ENCODE measurements at places on chromosomes 7 and 10.

GRCh38 chr10:103811463-103811862 lies 43.9 kb downstream of the SH3PXD2A start:
- H3K4me3 ChIP-seq, result no peak overlapping the region
- H3K27ac ChIP-seq, result no peak overlapping the region
- H3K4me1 ChIP-seq, result no peaks in the 10 kb centered on the region
- H3K36me3 ChIP-seq, result no peaks in the 10 kb centered on the region

DNA sequence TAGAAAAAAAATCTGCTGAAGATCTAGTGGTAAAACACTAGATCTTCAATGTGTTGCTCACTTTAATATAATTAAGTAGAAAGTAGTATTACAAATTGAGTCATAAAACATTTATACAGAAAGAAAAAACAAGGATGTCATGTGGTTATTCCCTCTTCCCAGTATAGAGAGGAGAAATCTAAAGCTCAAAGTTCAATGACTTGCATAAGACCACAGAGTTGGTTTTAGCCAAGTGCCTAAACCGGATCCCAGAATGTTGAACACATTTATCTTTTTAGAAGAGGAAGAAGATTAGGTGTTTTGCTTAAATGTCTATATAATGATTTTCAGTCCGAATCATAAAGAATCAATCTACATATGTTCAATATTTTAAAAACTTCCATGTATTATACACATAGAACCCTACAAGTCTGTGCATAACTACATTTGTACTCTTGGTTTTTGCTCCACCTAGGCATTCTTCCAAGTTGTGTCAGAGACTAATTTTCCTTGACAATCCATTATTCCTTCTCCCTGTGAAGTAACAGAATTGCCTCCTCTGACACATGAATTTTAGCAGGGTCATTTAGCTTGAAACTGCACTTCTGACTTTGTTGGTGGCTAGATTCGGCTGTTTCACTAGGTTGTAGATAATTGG lies 389.2 kb downstream of the MAGI2 start:
- no peaks in the 10 kb centered on the region for H3K27me3 ChIP-seq
- no peaks in the 10 kb centered on the region for H3K4me1 ChIP-seq
- H3K27ac ChIP-seq, result no peak overlapping the region
- H3K4me3 ChIP-seq, result no peak overlapping the region
- H3K36me3 ChIP-seq, result no peaks in the 10 kb centered on the region
- no peak for DNase-seq

- peaks cover 53% of the 10 kb centered on the region for H3K27me3 ChIP-seq
- H3K27ac ChIP-seq, result no peak within 1 kb of the TSS
- peak within 1 kb of the TSS; percentile 85 for H3K4me3 ChIP-seq
- H3K36me3 ChIP-seq, result peaks cover 4% of the 10 kb centered on the region
- DNase-seq, result no peak
These were observed at the start of gene TMEM178B for GRCh38 chr7:141073641-141074161. TMEM178B (plus strand) TSS chr7:141074064.

GRCh38 chr10:78260141-78260540 lies 226.5 kb downstream of the RPS24 start:
- no peak overlapping the region for H3K27ac ChIP-seq
- no peaks in the 10 kb centered on the region for H3K27me3 ChIP-seq
- H3K36me3 ChIP-seq, result no peaks in the 10 kb centered on the region

- DNase-seq, result no peak
- no peaks in the 10 kb centered on the region for H3K27me3 ChIP-seq
- no peak overlapping the region for H3K4me3 ChIP-seq
- H3K36me3 ChIP-seq, result no peaks in the 10 kb centered on the region
- H3K27ac ChIP-seq, result no peak overlapping the region
- H3K4me1 ChIP-seq, result no peaks in the 10 kb centered on the region
These were observed 378.5 kb downstream of the CCSER2 start for GRCh38 chr10:84706875-84707274.

- no peak overlapping the region for H3K4me3 ChIP-seq
- no peak for DNase-seq
- no peaks in the 10 kb centered on the region for H3K4me1 ChIP-seq
- H3K27me3 ChIP-seq, result peaks cover 16% of the 10 kb centered on the region
- H3K27ac ChIP-seq, result no peak overlapping the region
These were observed 198.2 kb upstream of the FOXK1 start for GRCh38 chr7:4483851-4484250.

GRCh38 chr10:19658622-19659233 lies 157.5 kb upstream of the PLXDC2 start:
- no peaks in the 10 kb centered on the region for H3K4me1 ChIP-seq
- no peaks in the 10 kb centered on the region for H3K27me3 ChIP-seq
- H3K27ac ChIP-seq, result no peak overlapping the region
- DNase-seq, result no peak
- no peaks in the 10 kb centered on the region for H3K36me3 ChIP-seq

- H3K27me3 ChIP-seq, result no peaks in the 10 kb centered on the region
- peaks cover 6% of the 10 kb centered on the region for H3K36me3 ChIP-seq
- peak overlapping the region; percentile 99 for H3K27ac ChIP-seq
- H3K4me1 ChIP-seq, result peaks cover 55% of the 10 kb centered on the region
- no peak for DNase-seq
- peak overlapping the region; percentile 81 for H3K4me3 ChIP-seq
These were observed 67.6 kb downstream of the CREB3L2 start for GRCh38 chr7:137934176-137934826.

DNA sequence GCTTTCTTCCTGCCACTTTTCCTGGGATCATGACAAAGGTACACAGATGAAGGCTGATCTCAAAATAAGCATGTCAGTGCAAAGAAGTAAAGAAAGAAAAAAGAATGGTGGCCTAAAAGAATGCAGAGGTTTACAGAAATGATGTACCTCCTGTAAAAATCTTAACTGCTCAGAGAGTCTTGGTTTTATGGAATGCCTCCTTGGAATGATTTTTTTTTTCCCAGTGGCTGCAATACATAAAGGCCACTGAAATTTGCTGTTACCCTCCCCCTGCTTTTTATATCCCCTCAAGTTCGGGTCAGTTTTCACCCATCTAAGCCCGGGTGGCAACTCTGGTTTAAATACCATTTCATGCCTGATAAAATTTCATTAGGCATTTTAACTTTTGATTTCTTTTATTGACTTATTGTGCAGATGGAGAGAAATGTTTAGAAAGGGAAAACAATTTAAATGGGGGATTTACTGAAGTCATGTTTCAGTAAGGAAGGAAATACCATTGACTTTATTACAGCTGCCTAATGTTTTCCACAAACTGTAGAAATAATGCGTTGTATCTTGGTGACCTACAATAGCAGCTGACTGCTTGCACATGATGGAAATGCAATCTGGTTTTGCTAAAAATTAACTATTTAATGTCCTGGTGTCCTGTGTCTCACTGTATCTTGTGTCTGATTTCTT lies 102.5 kb downstream of the SAMD9 start:
- peaks cover 9% of the 10 kb centered on the region for H3K4me1 ChIP-seq
- no peak overlapping the region for H3K4me3 ChIP-seq

- no peak for DNase-seq
- H3K4me1 ChIP-seq, result no peaks in the 10 kb centered on the region
- H3K4me3 ChIP-seq, result no peak overlapping the region
These were observed 25.0 kb downstream of the ZDHHC6 start for GRCh38 chr10:112421731-112422130.

GRCh38 chr10:14032406-14032998 lies 298.2 kb downstream of the FRMD4A start:
- no peak overlapping the region for H3K27ac ChIP-seq
- H3K27me3 ChIP-seq, result peaks cover 49% of the 10 kb centered on the region
- no peak overlapping the region for H3K4me3 ChIP-seq
- no peaks in the 10 kb centered on the region for H3K36me3 ChIP-seq

GRCh38 chr7:126700807-126701604 lies 551.7 kb downstream of the GRM8 start:
- DNase-seq, result no peak
- no peaks in the 10 kb centered on the region for H3K36me3 ChIP-seq
- H3K4me1 ChIP-seq, result no peaks in the 10 kb centered on the region

GRCh38 chr7:11491811-11492210 lies 340.2 kb downstream of the THSD7A start:
- no peaks in the 10 kb centered on the region for H3K27me3 ChIP-seq
- no peak overlapping the region for H3K27ac ChIP-seq
- no peaks in the 10 kb centered on the region for H3K36me3 ChIP-seq
- no peaks in the 10 kb centered on the region for H3K4me1 ChIP-seq
- H3K4me3 ChIP-seq, result no peak overlapping the region

DNA sequence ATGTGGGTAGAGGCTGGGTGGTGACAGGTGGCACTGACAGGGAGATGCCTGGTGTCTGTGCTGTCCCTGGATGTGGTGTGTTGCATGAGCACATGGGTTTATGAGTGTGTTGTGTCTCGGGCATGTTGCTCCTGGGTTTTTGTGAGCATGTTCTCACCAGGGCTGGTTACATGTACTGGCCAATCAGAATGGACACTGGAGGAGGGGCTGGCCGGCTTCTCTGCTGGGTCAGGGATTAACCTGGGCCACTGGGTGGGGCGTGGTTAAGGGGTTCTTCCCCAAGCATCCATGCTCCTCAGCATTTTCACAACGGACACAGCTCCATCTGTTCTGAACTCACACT lies 20.8 kb upstream of the VOPP1 start:
- no peak overlapping the region for H3K4me3 ChIP-seq
- no peak overlapping the region for H3K27ac ChIP-seq
- no peaks in the 10 kb centered on the region for H3K36me3 ChIP-seq
- no peak for DNase-seq
- peaks cover 8% of the 10 kb centered on the region for H3K4me1 ChIP-seq

DNA sequence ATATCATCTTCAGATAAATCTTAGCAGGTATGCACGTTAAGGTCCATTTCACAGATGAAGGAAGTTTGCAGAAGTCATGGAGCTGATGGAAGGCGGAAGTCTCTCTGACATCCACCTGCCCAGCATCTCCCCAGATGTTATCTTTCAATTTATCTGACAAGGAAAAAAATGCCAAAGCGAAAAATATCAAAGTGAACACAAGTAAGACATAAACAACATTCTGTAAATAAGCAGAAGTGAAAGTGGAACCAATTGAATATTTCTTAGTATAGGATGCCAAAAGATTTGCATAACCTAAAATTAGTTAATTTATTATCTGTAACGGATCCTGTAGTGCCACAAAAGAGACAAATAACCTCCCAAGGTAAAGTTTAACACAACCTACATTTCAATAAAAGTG lies 73.6 kb upstream of the NEBL start:
- H3K4me3 ChIP-seq, result peak overlapping the region; percentile 65
- peaks cover 9% of the 10 kb centered on the region for H3K27me3 ChIP-seq
- H3K27ac ChIP-seq, result no peak overlapping the region
- no peaks in the 10 kb centered on the region for H3K36me3 ChIP-seq
- peaks cover 13% of the 10 kb centered on the region for H3K4me1 ChIP-seq
- DNase-seq, result no peak

DNA sequence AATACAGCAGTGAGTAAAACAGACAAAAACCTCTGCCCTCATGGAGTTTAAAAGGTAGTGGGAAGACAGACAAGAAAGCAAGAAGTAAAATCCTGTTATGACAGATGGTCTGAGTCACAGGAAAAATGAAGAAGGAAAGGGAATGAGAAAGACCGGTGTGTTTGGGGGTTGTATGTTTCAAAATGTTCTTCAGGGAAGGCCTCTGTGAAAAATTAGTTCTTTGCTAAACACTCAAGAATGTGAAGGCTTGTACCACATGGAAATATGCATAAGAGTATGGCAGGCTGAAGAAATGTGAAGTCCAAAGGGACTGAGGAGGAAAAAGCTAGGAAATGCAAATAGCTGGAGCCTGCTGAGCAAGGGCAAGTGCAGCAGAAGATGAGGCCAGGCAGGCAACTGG lies 315.9 kb upstream of the SEMA3A start:
- no peak for DNase-seq
- H3K4me1 ChIP-seq, result no peaks in the 10 kb centered on the region
- H3K4me3 ChIP-seq, result no peak overlapping the region

GRCh38 chr10:8026349-8027259 lies 27.9 kb upstream of the GATA3 start:
- H3K36me3 ChIP-seq, result no peaks in the 10 kb centered on the region
- H3K4me1 ChIP-seq, result no peaks in the 10 kb centered on the region
- peak overlapping the region; percentile 9 for H3K4me3 ChIP-seq
- DNase-seq, result no peak

GRCh38 chr10:35386594-35387174 lies 50.4 kb downstream of the CCNY start:
- H3K4me3 ChIP-seq, result no peak overlapping the region
- H3K27ac ChIP-seq, result peak overlapping the region; percentile 89
- no peaks in the 10 kb centered on the region for H3K27me3 ChIP-seq
- peaks cover 67% of the 10 kb centered on the region for H3K4me1 ChIP-seq
- no peak for DNase-seq

DNA sequence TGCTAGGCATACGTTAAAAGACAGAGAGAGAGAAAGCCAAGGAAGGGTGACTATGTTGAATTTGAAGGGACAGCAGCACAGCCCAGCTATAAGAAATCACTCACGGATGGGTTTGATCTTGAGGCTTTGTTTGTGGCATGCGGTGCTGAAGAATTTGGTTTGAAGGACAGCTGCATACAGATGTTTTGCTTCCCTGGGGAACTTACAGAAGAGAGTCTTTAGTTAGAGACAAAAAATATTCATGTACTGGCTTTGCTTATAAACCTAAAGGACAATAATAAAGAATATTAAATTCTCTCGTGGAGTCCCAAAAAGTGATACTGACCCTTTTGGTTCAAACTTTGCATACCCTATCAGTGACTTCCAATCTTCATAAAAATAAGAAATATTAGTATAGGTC lies 491.4 kb downstream of the NEBL start:
- H3K27ac ChIP-seq, result no peak overlapping the region
- H3K4me3 ChIP-seq, result no peak overlapping the region
- H3K4me1 ChIP-seq, result no peaks in the 10 kb centered on the region
- H3K36me3 ChIP-seq, result no peaks in the 10 kb centered on the region
- no peak for DNase-seq
- no peaks in the 10 kb centered on the region for H3K27me3 ChIP-seq

GRCh38 chr7:111525100-111525499 lies 37.2 kb downstream of the IMMP2L start:
- no peak overlapping the region for H3K27ac ChIP-seq
- H3K27me3 ChIP-seq, result no peaks in the 10 kb centered on the region
- peaks cover 34% of the 10 kb centered on the region for H3K4me1 ChIP-seq
- no peak for DNase-seq
- peaks cover 16% of the 10 kb centered on the region for H3K36me3 ChIP-seq

DNA sequence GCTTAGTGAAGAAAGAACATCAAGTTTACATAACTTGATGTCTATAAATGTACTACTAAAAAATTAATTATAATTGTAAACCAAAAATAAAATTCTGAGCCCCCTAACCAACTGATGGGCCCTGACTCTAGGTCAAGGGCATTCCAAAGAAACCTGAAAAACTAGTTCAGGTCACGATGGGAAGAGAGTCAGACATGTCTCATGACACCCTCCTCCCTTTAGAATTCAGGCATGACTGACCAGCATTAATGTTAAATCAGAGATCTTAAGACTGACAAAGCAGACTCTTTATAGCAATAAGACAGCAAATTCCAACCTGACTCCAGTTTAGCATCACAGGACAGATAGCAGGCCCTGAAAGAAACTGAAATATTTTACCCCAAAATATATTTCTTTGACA lies 21.6 kb upstream of the OTUD1 start:
- DNase-seq, result no peak
- no peak overlapping the region for H3K27ac ChIP-seq
